ENCODE measurements at places on chromosomes 5 and 9. TPM values are rescaled to one million over a fixed set of nuclear protein-coding genes. Genes with fewer than 3 reads are reported as not detected.

- no peak overlapping the region for H3K4me3 ChIP-seq
- no peaks in the 10 kb centered on the region for H3K36me3 ChIP-seq
- no peaks in the 10 kb centered on the region for H3K27me3 ChIP-seq
- DNase-seq, result peak; percentile 61
- no peaks in the 10 kb centered on the region for H3K4me1 ChIP-seq
- H3K27ac ChIP-seq, result no peak overlapping the region
Observed at GRCh38 chr5:1479581-1480188, 34.4 kb upstream of the SLC6A3 start.

DNA sequence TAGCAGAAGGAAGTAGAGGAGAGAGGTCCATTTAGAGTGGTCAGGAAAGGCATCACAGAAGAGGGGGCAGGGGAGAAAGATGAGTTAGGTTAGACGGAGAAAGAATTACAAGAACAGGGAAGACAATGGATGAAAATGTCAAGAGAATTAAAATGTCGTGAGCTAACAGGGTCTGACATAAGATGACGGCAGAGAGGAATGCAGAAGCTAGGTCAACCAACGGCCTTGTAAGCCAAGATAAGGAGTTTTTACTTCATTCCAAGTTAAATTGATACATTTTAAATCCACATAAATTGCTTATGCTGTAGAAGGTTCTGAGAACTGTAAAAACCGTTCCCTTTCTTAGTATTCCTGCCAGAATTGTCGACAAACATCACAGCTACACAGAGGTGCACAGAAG lies 896.9 kb upstream of the DMAC1 start:
- no peak for DNase-seq
- no peaks in the 10 kb centered on the region for H3K27me3 ChIP-seq
- H3K4me1 ChIP-seq, result no peaks in the 10 kb centered on the region
- H3K36me3 ChIP-seq, result no peaks in the 10 kb centered on the region
- H3K27ac ChIP-seq, result no peak overlapping the region

- H3K27me3 ChIP-seq, result no peaks in the 10 kb centered on the region
- no peaks in the 10 kb centered on the region for H3K4me1 ChIP-seq
- H3K4me3 ChIP-seq, result no peak overlapping the region
Observed at GRCh38 chr5:55899344-55899743, 48.2 kb downstream of the IL31RA start.

GRCh38 chr5:141478321-141478945 lies 2.7 kb downstream of the PCDHGC3 start:
- DNase-seq, result peak; percentile 87
- no peak overlapping the region for H3K27ac ChIP-seq
- H3K4me3 ChIP-seq, result no peak overlapping the region
- H3K27me3 ChIP-seq, result no peaks in the 10 kb centered on the region
- H3K4me1 ChIP-seq, result peaks cover 29% of the 10 kb centered on the region

The PCDHB4 gene
- 3.3 TPM for total RNA-seq

The TLE1 gene
- total RNA-seq, result 49.5 TPM

Measured in body of pancreas (tissue), 4 donors.